8988T (cell line): ENCODE measurements at places on chromosomes 16 and 17.

- no peak for DNase-seq
Observed at GRCh38 chr16:73890186-73891128, 406.2 kb upstream of the PSMD7 start.

GRCh38 chr17:48012151-48012520, 25.5 kb downstream of the COPZ2 start:
- DNase-seq = peak; percentile 70

GRCh38 chr17:58339755-58340404, 11.3 kb upstream of the TSPOAP1 start:
- peak; percentile 1 for DNase-seq

GRCh38 chr17:4332296-4332970, 34.0 kb downstream of the UBE2G1 start:
- DNase-seq = no peak

DNA sequence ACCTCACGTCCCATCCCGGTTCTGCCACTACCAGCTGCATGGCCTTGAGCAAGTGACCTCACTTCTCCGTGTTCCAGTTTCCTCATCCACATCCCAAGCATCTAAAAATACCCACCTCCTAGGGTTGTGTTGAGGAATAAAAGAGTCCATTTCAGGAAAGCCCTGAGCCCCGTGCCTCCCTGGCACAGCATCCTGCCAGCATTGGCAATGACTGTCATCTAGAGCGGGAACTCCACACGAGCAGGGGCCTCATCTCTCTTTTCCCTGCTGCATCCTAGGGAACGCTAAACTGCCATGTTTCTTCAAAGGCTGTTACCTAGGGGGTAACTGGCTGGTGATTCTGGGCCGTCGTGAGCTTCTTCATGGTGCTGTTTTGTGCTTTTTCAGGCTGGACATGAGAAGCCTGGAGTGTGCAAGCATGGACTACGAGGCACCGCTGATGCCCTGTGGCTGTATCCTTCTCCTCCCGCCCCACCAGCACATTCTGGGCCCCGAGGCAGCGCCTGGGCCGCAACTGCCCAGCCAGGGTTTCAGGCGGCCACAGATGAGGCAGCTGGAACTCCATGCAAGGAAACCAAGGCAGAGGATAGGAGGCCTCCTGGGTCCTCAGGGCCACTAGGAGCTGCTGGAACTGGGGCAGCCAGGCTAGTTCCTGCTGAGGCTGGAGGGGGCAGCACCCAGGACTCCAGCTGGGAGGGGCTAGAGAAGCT, 221.4 kb downstream of the KATNIP start:
- no peak for DNase-seq

- DNase-seq = no peak
Observed at GRCh38 chr16:11950388-11950787, 8.5 kb upstream of the NPIPB2 start.

DNA sequence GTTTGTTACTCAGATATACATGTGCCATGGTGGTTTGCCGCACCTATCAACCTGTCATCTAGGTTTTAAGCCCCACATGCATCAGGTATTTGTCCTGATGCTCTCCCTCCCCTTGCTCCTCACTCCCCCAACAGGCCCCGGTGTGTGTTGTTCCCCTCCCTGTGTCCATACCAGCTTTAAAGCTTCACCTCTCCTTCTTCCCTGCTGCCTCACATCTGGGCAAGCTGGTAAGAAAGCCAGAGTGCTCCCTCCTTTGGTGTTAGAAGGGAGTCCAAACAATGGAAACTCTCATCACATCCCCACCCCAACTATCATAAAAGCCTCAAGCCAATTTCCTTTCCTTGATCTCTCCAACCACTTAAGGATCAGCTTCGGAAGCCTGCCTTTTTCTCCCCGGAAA, 1115.6 kb upstream of the GOT2 start:
- DNase-seq = no peak

DNA sequence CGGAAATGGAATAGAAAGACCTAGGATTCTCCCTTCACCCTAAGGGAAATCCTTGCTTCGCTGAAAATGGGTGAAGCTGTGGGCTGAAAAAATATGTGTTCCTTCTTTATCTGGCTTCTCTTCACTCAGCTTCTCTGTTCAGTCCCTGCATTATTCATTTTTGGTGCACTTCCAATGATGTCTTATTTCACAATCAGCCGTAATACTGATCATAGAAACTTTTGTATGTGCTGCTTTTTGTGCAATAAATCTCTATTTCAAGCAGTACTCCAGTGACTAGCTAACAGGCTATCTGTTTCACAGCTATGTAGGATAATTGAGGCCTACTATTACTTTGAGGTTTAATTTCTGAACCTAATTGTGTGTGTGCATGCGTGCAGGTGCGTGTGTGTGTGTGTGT, 144.6 kb downstream of the FOXL1 start:
- DNase-seq = no peak

- no peak for DNase-seq
Observed at GRCh38 chr17:50658616-50659015, 23.9 kb downstream of the ABCC3 start.

- DNase-seq = peak; percentile 14
Observed at GRCh38 chr16:23905027-23905426, 69.2 kb downstream of the PRKCB start.

- no peak for DNase-seq
Observed at GRCh38 chr16:17476414-17477259, 5.9 kb upstream of the XYLT1 start.

- DNase-seq = no peak
Observed at GRCh38 chr16:11658896-11659708, 9.2 kb upstream of the SNN start.

DNA sequence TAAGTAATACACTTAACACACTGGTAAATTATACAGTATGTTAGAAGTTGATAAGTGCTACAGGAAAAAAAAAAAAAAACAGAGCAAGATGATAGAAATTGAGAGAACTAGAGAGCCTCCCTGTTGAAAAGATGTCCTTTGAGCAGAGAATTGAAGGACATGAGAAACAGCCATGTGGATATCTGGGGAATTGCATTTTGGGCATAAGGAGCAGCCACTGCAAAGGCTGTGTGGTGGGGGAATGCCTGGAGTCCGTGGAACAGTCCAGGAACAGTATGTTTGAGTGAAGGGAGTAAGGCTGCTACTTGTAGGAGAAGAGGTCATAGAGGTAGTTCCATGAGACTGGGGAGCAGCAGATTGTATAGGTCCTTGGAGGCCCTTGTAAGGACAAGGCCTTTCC, 178.4 kb downstream of the FTO start:
- no peak for DNase-seq

GRCh38 chr16:70652322-70652721, 6.0 kb downstream of the IL34 start:
- no peak for DNase-seq

DNA sequence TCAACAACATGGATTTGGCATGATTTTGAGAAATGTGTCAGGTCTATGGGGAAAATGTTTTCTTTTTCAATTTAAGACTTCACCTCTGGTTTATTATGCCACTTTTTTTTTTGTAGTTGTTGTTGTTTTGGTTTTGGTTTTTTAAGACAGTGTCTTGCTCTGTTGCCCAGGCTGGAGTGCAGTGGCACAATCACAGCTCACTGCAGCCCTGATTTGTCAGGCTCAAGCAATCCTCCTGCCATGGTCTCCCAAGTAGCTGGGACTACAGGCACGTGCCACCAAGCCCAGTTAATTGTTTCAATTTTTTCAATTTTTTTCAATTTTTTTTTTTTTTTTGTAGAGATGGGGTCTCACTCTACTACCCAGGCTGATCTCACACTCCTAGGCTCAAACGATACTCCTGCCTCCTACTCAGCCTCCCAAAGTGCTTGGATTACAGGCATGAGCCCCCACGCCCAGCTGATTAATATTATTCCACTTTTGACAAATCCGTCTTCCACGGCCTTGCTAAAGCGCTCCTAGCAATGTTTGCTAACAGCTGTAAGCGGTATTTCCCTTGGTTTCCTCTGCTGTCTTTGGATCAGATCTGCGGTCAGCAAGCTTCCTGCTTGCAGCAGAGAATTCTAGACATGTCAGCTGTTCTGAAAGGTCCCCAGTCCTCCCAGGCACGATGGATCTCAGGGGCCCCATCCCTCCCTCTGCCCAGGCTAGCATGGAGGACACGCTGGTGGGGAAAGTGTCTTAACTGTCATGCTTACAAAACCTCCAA, 7.0 kb upstream of the MILR1 start:
- DNase-seq = no peak
